ENCODE measurements at places on chromosomes 3 and 15.

DNA sequence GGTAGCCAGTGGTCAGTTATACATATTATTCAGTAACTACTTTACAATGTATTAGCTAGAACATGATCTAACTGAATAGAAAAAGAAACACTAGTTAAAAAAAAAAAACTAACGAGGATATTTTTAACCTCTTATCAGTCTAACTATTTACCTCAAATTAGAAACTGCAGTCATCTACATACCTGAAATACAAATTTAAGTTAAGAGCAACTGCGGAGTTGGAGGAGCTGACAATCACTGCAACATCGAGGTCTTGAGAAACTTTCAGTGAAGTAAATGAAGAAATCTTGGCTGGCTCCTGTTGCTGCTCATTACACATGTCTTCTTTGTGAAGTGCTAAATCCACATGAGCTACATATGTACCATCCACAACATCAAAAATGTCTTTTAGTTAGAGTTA lies 6.5 kb downstream of the SPG11 start:
- DNase-seq: no peak

DNA sequence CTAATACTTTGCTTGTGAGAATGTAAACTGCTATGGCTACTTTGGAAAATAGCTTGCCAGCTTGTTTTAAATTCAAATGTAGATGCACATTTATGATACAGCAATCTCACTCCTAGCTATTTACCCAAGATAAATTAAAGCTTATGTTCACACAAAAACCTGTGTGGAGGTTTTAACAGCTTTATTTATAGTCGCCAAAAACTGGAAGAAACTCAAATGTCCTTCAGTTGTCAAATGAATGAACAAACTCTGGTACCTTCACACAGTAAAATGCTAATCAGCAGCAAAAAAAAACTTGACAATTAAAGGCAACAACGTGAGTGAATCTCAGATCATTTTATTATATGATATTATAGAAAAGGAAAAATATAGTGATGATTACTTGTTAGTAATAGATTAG lies 248.6 kb upstream of the NECTIN3 start:
- DNase-seq: no peak

DNA sequence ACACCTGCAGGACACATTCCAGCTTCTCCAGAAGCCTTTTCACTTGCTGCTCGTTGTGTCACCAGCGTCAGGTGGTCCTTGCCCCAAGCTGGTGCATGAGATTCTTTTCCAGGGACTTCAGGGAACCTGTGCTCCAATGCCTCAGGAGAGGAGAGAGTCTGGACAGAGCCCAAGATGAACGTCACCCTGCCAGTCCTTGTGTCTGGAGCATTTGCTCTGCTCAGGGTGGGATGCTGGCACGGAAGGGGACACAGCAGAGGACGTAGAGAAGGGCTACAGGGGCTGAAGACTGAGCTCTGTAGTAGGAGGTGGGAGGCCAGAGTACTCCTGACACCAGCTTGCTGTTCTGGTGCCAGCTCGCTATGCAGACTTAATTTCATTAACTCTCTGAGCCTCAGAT lies 262.1 kb downstream of the XXYLT1 start:
- no peak for DNase-seq

- DNase-seq: no peak
These were observed 576.5 kb downstream of the ZNF385D start for GRCh38 chr3:21174461-21174860.

- no peak for DNase-seq
These were observed 383.0 kb downstream of the ZBTB20 start for GRCh38 chr3:114764056-114764492.

- no peak for DNase-seq
These were observed 32.0 kb downstream of the AP4E1 start for GRCh38 chr15:50940506-50940905.

All from central memory CD4-positive, alpha-beta T cell (primary cell).